Activated T-helper 17 cell treated with anti-CD3 and anti-CD28 coated beads, Interleukin-2, amount 50 U/mL, for 72 hours (primary cell): ENCODE measurements at places on chromosomes 3 and 15.

- no peak for ATAC-seq
Measured at GRCh38 chr3:133966954-133967353, 62.8 kb downstream of the SLCO2A1 start.

GRCh38 chr3:138157743-138158142 lies 17.0 kb downstream of the DBR1 start:
- ATAC-seq: no peak

DNA sequence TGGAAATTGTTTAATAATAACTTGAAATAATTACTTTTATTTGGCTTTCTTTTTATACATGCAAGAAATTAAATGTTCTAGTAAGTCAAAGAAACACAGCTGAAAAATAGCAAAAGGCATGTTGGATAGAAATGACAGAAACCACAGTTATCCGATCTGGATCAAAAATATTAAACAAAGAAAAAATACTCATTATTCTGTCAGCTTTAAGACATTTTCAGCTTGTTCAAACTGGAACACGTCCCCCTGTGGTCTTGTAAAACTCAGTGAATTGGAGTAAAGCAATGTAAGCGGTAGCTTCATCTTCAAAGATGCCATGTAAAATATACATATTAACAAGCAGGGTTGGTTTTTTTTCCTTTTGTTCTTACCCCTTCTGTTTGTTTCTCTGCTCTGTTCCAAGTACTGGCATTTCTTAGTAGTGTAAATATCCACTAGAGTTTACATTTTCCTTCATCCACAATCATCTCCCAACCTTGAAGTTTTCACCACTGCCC lies 223.4 kb downstream of the IGSF11 start:
- ATAC-seq: no peak

DNA sequence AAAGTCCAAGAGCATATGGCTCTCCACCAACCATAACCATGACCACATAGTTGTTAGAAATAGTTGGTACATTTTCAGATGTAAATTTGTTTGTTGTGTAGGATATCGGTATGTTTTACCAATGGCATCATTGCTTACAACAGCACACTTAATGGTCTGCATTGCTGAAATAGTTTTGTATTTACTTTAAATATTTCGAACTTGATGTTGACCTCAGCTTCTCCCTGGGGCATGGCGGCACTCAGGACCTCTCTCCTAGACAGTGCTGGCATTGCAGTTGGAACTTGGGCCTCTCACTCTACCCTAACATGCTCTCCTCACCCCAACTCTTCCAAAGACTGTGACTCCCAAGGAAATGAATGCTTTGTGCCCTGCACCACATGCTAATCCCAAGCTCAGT lies 5.0 kb downstream of the SLC22A13 start:
- no peak for ATAC-seq

GRCh38 chr3:180947761-180948390 lies 35.4 kb downstream of the FXR1 start:
- ATAC-seq: no peak

- ATAC-seq: no peak
Measured at GRCh38 chr3:120047686-120048085, 46.6 kb downstream of the GSK3B start.

- no peak for ATAC-seq
Measured at GRCh38 chr3:41674449-41674848, 287.5 kb downstream of the ULK4 start.

- ATAC-seq: no peak
Measured at GRCh38 chr3:87461443-87461842, 185.1 kb upstream of the POU1F1 start.

- no peak for ATAC-seq
Measured at GRCh38 chr3:58429657-58430056, 4.0 kb downstream of the PDHB start.

DNA sequence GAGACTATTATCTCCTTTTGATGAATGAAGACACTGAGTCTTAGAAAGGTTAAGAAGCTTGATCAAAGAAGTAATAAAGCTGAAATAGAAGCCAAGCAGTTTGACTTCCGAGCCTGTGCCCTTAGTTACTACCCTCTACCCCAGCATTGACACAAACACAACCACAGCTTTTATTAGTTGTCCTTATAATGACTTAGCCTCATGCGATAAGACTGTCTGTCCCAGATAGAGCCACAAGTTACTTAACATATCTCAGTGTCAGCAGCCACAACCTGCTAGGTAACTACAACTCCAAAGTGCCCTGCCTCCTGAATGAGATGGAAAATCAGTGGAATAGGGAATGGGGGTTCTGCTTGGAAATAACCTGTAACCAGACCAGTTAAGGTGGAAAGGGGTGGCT lies 781.6 kb upstream of the CFAP20DC start:
- ATAC-seq: no peak

GRCh38 chr15:24734396-24734795 lies 58.8 kb downstream of the NPAP1 start:
- no peak for ATAC-seq

DNA sequence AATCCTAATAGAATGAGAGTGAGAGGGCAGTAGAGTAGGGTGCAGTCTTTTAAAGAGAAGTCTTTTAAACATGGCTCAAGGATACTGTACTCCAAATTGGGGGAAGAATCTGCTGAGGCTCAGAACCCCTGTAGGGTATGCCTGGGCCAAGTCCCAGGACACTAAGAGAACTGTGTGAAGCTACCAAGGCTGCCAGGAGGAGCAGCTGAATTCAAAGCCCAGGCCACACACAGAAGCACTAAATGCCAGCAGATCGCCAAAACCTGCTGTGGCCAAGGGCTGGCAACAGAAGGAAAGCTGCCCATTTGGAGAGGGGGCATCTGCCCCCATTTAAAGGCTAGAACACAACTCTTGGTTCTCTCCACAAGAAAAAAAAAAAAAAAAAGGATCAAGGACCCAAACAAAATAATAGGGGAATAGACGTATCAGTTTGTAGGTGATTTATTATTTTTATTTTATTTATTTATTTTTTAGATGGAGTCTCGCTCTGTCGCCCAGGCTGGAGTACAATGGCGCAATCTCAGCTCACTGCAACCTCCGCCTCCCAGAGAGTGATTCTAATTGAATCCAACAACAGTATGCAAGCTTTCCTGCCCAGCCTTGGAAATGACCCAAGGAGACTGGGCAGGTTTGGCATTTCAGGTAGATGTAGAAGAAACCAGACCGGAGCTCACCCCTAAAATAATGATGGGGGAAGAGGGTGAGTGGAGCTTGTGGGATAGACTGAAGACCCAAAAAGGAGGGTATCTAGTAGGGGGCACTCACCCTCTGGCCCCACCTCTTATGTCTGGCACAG lies 279.0 kb upstream of the WNT5A start:
- no peak for ATAC-seq

DNA sequence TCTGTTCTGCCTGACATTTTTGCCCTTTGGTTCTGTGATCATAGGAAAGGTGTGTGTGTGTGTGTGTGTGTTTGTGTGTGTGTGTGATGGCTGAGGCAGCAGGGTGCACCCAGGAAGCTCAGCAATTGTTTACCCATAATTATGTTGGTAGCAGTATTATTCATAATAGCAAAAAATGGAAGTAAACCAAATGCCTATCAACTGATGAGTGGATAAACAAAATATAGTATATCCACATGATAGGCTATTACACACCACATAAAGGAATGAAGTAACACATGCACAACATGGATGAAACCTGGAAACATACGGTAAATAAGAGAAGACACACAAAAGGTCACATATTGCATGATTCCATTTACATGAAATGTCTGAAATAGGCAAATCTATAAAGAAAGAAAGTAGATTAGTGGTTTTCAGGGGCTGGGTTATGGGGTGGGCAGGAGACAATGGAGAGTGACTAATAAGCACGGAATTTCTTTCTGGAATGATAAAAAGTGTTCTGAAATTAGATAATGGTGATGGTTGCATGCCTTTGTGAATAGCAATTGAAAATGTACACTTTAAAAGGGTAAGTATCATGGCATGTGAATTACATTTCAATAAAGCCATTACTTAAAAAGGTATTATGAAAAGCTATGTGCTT lies 167.2 kb downstream of the POLR2M start:
- no peak for ATAC-seq

- ATAC-seq: no peak
Measured at GRCh38 chr3:76497636-76498035, 542.3 kb upstream of the ROBO2 start.

- no peak for ATAC-seq
Measured at GRCh38 chr3:46408853-46409252, 1.8 kb downstream of the CCRL2 start.

GRCh38 chr15:67575039-67575502 lies 32.6 kb downstream of the MAP2K5 start:
- ATAC-seq: no peak

DNA sequence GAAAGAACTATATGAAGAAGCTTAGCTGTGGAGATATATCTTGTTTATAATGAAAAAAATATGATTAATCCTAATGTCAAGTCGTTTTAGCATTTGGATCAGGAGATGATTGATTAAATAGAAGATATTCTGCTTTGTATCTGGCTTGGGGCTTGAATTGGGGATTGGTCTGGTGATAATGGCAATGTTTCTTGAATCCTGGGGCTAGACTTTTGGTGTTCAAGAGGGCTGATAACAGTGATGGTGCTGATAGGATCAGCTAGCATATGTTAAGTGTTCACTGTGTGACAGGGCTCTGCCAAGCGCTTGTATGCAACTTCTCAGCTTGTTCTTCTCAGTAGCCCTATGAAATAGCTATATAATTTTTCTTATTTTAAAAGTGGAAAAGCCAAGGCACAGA lies 20.2 kb downstream of the CNOT10 start:
- ATAC-seq: no peak

DNA sequence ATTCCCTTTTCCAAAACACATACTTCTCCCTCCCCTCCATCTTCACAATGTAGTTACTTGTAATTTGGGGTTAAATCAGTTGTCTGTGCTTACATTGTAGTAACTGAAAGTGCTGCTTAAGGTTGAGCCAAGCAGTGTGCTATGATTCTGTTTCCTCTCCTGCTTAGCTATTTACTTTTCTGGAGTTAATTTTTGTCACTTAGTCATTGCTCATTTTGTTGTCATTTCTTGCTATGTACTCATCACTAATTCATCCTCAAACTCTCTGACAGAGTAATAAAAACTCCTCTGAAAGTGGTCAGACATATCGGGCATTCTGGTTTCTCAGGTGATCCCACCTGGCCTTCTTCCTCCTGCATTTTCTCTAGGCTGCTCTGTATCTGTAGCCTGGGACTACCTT lies 80.7 kb downstream of the PPARG start:
- peak; percentile 69 for ATAC-seq

DNA sequence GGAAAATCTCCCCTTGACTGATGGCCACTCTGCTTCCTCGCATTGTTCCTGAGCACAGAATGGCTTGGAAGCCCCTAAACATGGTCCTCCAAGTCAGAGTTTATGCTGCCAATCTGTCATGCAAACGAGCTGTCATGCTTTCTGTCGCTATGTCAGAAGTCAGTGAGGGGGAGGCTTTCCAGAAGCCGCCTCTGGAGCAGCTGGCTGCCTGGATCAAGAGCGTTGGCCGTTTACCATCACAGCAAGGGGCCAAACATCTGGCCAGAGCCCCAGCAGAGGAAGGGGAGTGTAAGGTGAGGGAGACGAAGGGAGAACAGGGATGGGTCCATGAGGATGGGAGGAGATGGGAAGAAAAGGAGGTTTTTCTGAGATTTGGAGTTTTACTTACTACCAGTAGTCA lies 372.6 kb upstream of the NR2F2 start:
- no peak for ATAC-seq

- ATAC-seq: no peak
Measured at GRCh38 chr3:171822431-171823106, 12.3 kb upstream of the PLD1 start.

- peak; percentile 79 for ATAC-seq
Measured at GRCh38 chr15:90086868-90087268, 15.4 kb downstream of the IDH2 start.

DNA sequence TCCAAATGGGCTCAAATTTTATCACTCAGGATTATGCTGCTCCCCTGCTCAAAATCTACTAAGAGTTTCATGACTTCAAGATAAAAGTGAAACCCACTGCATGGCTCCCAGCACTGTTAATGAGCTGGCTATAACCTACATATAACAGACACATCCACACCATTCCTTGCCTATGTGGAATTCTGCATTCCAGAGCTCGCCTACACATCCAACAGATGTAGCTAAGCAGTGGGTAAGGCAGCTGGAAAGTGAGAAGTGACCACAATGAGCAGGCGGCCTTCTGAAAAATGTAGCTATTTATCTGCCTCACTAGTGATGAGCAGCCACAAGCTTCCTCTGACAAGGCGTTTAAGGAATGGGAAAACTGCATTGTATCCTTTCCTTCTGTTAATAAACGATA lies 92.0 kb upstream of the TRIM42 start:
- ATAC-seq: no peak

DNA sequence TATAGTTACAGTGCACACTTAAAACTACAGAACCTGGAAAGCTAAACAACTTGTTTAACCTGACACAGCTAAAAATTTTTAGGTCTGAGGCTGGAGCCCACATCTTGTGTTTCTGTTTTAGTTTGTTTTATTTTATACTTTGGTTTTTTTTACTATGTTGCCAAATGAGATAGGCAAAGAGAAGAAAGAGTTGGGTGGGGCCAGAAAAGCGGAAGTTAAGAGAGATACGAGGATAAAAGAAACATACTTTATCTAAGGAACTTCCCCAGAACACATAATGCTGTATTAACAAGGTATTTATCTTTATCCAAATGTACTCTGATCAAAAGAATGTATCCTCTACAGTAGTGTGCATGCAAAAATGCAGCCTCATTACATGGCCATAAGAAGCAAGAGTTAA lies 1145.7 kb downstream of the EPHA3 start:
- ATAC-seq: no peak

- peak; percentile 79 for ATAC-seq
Measured at GRCh38 chr3:186380622-186381380, 18.8 kb upstream of the DGKG start.

DNA sequence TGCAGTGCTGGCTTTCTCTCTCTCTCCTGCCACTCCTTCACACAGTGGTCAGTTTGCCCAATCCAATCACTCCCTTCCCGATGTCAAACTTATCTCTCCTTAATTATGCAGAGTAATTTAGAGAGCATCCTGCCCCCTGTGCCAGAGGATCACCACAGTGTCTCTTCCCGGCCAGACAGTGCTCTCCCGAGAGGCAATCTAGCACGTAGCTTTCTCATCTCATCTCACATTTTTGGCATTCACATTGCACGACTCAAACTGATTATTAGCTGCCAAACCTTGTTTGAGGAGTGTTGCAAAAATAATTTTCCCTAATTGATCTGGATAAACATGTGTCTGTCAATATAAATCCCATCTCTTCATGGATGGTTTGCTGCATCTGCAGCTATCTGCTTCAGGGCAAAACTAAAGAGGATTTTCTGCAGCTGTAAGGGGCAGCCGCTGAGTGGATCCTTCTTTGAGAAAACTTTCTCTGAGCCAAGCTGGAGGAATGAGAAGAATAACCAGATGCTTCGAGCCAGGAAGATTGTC lies 37.8 kb downstream of the SSUH2 start:
- no peak for ATAC-seq

GRCh38 chr3:129892857-129893580 lies 492 bp downstream of the TMCC1 start:
- ATAC-seq: peak; percentile 76

DNA sequence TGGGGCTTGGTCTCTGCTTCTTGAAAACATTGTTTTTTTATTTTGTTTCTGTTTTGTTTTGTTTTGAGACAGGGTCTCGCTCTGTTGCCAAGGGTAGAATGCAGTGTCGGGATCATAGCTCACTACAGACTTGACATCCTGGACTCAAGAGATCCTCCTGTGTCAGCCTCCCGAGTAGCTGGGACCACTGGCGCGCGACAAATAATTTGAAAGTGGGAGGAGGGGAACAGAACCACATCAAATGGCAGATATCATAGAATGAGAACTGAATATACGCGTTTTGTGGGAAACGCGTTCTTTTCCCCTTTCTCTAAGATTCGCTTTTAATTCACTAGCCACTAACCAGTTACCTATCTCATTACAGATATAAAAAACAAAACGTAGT lies 641 bp upstream of the VPS13C start:
- peak; percentile 28 for ATAC-seq
